ENCODE measurements at places on chromosomes 7 and 10.

DNA sequence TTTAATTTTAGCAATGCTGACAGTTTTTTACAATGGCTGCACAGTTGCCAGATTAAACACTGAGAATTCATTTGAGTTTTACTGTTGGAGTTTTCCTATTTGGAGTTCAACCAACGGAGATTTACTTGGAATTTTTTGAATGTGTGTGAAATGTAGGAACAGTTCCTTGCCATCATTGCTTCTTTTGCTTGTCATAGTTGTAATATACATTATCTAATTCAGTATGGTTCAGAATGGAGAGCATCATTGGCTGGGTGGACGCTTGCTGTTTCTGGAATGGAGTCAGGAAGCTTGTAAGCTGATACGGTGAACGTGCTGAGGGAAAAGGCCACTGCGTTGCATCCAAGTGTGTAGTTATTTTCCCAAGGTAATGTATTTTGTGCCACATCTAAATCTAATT, 404.3 kb upstream of the KLF6 start:
- DNase-seq: no peak

DNA sequence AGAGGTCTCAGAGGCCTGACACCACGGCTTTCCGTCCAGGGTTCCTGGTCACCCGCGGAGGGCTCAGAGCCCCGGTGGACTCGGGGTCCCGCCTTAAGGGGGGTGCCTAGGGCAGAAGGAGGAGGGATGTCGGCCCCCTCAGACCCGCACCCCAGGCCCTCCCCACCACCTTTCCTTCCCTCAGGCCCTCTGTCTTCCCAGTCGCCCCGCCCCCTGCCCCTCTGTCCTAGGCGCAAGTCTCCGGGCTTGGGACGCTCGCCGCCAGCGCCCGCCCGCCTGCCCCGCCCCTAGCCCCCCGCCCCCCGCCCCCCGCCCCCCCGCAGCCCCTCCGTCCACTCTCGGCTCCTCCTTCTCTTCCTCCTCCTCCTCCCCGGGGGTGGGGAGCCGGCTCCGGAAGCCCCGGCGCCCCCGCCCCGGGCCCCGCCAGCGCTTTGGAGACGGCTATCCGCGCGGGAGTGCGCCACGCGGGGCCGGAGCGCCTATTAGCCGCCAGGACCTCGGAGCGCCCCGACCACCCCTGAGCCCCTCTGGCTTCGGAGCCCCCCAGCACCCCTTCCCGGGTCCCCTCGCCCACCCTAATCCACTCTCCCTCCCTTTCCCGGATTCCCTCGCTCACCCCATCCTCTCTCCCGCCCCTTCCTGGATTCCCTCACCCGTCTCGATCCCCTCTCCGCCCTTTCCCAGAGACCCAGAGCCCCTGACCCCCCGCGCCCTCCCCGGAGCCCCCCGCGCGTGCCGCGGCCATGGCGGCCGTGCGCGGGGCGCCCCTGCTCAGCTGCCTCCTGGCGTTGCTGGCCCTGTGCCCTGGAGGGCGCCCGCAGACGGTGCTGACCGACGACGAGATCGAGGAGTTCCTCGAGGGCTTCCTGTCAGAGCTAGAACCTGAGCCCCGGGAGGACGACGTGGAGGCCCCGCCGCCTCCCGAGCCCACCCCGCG, at the start of gene AEBP1:
AEBP1 (plus strand) TSS at position 423 of the 937 bp plus-strand sequence; CDS start at position 744, 321 bp downstream.
- peak; percentile 25 for DNase-seq

- no peak for DNase-seq
Measured at GRCh38 chr7:117157241-117158209, 165.3 kb downstream of the WNT2 start.

DNA sequence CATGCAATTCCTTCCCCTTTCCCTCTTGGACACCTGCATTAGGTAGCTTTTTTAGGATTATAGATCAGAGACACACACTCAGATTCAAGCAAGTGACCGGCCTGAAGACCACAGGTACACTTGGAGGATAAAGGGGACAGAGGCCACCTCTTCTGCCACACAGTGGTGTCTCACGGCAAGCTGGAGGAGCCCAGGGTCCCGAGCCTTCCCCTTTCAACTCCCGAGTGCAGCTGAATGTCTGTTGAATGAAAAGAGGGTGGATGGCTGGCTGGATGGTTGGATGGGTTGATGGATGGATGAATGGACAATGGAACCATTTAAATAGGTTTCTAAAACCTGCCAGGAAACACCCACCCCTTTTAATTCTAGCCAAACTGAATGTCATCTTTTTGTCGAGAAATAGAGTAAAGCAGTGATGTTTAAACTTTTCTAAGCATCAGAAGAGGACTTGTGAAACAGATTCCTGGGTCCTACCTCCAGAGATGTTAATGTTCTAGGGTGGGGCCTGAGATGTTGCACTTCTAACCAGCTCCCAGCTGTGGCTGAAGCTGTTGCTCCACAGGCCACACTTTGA, 49.2 kb upstream of the ZMIZ1 start:
- no peak for DNase-seq

DNA sequence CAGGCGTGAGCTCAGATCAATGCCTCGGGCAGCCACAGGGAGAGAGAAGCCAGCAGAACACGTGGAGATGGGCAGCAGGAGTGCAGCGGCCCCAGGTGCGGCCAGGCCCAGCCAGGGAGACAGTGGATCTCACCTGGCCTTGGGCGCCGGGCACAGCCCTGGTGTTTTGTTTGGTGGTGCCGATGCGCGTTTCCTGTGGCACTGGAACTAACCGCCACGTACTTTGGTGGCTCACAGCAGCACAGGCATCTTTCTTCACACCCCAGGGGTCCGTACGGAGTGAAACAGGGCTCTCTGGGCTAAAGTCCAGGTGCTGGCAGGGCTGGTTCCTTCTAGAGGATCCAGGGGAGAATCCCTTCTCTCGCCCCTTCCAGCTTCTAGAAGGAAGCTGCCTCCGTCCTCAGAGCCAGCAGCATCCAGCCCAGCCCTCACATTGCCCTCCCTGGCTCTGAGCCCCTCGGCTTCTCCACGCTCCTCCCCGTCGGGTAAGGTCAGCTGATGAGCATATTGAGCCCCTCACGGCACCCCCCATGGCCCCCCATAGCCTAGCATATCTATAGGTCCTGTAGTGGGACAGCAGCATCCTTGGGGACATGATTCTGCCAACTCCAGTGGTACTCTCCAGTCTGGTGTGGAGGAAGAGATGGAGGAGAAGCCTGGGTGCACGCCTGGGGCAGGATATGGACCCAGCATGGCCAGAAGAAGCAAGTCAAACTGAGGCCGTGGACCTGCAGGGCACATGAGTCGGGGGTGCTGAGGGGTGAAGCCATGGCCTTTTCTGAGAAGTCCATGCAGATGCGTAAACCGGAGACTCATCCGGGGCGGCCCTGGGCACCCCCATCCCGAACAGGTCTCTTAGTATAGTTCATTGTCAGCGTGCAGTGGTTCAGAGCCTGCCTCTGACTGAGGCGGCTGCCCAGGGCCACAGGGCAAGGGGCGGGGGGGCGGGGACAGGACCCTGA, 43.4 kb upstream of the PPP2R2D start:
- no peak for DNase-seq

GRCh38 chr10:64350665-64351064, 829.5 kb downstream of the REEP3 start:
- no peak for DNase-seq

GRCh38 chr10:118145256-118145655, 98.5 kb upstream of the RAB11FIP2 start:
- DNase-seq: no peak
